ENCODE measurements at places on chromosomes 12 and 14.

DNA sequence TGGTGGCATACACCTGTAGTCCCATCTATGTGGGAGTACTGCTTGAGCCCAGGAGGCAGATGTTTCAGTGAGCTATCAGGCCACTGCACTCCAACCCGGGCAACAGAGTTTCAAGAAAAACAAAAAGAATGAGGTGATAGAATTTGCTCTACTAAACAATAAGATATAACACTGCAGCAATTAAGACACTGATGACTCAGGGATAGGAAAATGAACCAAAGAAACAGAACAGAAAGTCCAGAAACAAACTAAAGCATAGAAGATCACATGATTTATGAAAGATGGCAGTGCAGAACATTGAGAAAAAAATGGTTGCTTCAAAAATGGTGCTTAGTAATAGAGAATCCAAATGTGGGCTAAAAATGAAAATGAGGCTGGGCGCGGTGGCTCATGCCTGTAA, 65.2 kb upstream of the AP4S1 start:
- DNase-seq, result no peak

- DNase-seq, result no peak
Measured at GRCh38 chr14:59100205-59100604, 88.3 kb upstream of the DAAM1 start.

DNA sequence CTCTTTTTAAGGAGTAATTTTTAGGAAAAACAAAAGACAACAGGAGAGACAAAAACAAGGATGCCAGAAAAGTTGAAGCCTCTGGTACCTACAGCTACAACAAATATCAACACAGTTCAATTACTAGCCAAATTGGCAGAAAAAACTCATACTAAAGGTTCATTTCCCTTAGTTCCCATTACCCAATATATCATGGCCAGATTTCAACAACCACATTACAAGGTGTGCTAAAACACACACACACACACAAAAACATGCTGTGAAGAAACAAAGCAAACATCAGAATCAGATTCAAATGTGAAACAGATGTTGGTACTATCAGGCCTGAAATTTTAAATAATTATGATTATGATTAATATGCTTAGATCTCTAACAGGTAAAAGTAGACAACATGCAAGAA, 272.7 kb upstream of the CLEC14A start:
- no peak for DNase-seq

- DNase-seq, result no peak
Measured at GRCh38 chr12:103909811-103910210, 20.4 kb upstream of the HSP90B1 start.

DNA sequence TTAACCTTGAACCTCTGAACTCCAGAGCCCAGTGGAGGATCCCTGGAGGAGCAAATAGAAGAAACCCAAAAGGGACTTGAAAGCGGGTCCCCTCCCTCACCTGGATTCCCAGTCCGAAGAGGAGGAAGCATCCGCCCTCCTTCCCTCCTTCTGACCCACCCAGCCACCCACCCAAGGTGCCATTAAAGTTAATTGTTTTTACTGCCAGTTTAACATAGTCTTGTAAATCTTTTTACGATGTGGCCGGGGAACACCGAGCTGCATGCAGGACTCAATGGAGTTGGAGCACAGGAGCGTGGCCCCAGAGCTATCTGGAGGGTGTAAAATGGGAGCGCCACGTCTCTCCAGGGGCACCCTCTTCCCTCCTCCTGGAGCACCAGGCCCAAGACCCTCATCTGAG, 49.9 kb upstream of the TBX3 start:
- DNase-seq, result no peak

- no peak for DNase-seq
Measured at GRCh38 chr12:92002673-92003382, 142.8 kb downstream of the BTG1 start.

GRCh38 chr14:96965885-96966595, 168.9 kb downstream of the VRK1 start:
- no peak for DNase-seq

DNA sequence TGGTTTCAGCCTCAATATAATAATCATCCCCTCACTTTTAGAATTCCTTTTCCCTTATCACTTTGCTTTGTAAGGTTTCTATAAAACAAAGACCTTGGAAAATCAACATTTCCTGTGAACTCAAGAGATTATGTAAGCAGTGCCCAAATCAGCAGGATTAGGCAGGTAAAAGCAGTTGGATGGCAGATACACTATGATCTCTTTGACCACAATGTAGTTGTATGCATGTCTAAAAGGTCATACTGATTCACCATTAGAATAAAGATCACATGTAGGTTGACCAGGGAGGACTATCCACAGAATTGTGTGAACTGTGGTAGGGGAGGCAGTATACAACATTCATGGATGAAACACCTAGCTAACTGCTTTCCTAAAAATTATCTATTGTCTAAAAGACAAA, 57.5 kb downstream of the DENND5B start:
- no peak for DNase-seq

GRCh38 chr14:59389936-59390335, 75.2 kb downstream of the GPR135 start:
- no peak for DNase-seq

DNA sequence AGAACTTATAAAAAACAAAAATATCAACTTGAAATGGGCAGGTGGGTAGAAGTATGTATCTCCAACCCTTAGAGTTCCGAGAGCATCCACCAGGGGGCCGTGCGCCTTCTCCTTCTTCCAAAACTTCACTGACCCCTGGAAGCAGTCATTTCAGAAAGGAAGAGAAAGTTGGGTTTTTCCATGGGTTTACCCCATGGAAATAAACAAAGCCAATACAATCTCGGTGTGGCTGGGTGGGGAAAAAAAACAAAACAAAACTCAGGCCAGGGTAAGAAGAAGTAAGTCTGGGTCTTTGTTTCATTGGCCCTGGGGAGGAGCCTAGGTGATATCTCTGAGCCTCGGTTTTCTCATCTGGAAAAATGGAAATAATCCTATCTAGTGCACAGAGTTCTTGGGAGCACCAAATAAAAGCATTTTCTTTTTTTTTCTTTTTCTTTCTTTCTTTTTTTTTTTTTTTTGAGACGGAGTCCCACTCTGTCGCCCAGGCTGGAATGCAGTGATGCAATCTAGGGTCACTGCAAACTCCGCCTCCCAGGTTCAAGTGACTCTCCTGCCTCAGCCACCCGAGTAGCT, 33.6 kb upstream of the HNF1A start:
- DNase-seq, result peak; percentile 63

DNA sequence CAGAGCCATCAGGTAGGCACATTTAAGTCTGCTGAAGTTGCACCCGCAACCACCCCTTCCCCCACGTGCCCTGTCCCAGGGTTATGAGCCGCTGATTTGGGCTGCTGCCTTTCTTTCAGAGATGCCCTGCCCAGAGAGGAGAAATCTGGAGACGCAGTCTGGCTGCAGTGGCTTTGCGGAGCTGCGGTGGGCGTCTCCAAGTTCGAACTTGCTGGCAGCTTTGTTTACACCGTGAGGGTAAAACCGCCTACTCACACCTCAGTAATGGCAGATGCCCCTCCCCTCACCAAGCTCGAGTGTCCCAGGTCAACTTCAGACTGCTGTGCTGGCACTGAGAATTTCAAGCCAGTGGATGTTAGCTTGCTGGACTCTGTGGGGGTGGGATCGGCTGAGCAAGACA, 14.7 kb downstream of the PTCSC3 start:
- no peak for DNase-seq

DNA sequence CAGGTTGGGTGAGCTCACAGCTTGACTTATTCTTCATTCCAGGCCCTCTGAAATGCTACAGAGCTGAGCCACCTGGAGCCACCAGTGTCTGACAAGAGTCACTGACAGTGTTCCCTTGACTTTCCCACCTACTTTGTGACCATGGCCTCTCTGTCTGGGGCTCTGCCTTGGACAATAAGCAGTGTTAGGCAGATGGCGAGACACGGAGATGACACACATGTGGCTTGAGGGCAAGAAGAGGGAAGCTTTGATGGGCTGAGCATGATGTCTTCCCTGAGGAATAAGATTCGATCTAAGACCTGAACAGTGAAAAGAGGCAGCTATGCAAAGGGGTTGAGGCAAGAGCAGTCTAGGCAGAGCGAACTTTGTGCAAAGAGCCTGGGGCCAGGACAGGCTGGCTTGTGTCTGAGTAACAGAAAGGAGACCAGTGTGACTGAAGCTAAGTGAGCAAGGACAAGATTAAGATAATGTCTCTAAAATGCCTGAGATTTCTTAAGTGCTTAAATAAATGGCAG, 105.5 kb downstream of the NUAK1 start:
- no peak for DNase-seq

DNA sequence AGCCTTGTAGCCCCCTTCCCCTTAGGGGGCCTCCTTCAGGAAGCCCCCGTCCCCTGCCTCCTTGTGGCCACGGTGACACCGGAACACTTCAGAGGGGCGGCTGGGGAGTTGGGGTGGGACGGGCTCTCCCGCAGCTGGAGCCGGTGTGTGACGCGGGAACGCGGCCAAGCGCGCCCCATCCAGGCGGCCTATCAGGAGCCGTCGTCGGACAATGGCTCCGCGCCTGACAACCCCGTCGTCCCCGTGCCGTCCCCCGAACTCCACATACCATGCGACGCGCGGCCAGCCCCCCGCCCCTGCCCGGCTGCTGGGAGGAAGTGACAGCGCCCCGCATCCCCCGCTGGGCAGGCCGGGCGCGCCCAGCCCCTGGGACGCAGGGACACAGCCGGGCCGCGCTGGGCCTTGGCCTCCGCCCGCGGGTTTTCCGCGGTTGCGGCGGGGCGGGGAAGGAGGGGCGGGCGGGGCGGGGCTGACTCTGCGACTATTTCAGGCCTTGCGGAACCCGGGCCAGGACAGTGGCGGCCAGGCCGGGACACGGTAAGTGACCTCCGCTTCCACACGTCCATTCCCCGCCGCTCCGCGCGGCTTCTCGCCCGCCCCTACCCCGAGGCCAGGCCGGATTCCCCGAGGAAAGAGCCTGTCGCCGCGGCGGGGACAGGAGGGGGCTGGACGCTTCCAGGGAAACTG, at the start of gene TNFAIP2:
Gene TNFAIP2, plus strand, starts transcription at position 515 of the 687 bp plus-strand sequence. CDS start 2,997 bp downstream, outside the sequence.
- peak; percentile 33 for DNase-seq

DNA sequence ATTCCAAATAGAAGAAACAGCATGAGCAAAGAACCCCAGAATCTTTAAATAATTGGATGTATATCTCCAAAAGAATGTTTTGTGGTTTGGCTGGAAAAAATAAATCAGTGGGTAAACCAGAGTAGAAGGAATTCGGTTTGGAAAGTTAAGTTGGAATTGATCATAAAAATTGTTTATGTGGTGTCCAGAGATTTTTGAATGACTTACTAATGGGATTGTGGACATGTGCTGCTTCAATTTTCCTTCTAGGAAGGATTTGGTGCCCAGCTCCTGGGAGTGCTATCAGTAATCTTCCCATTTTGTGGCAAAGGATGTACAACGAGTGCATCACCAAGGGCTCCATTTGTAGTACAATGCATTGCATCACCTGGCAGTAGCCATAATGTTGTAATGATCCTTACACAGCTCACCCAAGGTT, 224.8 kb downstream of the SLC16A7 start:
- DNase-seq, result no peak

DNA sequence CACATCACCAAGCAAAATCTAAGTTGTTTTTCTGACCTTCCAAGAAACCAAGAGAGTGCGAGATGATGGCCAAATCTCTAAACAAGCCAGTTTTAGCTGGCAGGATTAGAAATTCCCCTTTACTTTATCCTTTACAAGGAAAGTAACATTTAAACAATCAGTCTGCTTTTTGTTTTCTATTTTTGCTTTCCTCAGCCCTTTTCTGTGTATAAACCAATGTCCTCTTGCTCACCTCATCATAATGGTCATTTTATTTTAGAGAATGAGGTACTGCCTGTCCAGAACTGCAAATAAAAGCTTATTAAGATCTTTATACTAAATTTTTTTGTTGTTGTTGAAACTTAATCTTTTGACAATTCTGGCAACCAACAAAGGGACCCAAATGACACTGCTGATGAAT, 442.4 kb upstream of the GARIN6 start:
- DNase-seq, result no peak

DNA sequence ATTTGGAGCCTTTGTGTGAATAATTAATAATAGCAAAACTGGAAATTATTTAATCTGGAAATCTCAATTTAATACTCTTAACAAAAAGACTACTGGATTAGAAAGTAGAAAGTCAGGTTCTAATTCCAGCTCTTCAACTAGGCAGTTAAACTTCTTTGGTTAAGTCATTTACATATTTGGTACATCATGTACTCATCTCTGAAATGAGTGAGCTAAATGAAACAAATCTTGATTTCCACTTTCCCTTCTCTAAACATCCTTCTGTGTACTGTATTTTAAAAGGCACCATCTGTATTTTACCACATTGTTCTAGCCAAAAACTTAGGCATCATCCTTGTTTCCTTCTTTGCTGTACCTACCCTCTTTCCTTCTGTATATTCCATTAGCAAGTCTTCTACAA, 26.9 kb downstream of the CRADD start:
- no peak for DNase-seq

DNA sequence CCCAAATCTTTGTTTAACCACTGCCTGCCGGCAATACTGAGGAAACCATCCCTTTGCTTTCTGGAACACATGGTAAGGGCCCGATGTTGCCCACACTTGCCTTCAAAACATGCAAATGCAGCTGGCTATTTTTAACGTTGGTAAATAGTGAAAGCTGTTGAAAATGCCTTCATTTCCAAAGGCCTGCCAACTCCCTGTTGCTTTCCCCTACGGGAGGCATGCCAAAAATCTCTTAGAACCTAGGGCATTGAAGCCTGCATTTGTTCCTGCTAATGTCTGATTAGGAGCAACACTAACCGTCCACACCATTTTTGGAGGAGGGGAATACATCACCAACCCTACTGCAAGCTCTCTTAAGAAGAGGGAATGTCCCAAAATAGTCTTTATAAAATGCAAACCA, 152.6 kb upstream of the NOS1 start:
- DNase-seq, result no peak

GRCh38 chr14:60649875-60650372, 647 bp upstream of the SIX1 start:
- DNase-seq, result no peak
